ENCODE measurements at places on chromosomes 7 and 10.
A peak's percentile ranks its signal among the peaks of the same experiment; 100 is the strongest.

DNA sequence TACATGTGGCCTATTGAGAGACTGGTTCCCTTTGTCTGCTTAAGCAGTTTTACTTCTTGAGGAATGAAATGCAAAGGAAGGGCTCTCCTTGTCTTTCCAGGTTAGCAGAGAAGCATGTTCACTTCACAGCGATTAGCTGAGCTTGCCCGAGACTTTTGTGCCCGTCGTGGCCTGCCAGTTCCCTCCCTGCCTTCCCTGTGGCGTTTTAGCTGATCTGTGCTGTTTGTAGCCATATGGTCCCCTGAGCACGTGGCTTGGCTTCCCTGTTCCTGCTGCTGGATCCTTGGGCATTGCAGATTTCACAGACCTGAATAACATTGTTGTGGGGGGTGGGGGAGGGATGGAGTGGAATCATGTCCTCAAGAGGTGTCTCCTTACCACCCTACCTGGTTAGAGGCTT lies 61.8 kb downstream of the SND1 start:
- no peak for ATAC-seq

DNA sequence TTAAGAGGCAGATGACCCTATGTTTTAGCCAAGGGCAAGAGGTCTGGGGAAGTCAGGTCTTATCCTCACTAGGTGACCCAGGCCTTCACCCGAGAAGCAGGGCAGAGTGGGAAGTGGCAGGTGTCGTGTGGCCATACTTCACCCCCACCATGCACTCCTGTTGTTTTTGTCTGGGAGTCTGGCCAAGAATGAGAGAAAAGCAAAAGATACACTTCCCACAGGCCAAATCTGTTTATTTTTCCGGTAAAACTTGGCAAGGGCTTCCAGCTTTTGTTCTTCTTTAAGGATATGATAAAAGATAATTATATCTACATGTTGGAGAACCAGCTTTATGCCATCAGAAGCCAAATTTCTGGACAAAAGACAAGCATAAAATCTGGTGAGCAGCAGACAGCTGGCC lies 137.4 kb upstream of the CDC14C start:
- ATAC-seq = no peak

DNA sequence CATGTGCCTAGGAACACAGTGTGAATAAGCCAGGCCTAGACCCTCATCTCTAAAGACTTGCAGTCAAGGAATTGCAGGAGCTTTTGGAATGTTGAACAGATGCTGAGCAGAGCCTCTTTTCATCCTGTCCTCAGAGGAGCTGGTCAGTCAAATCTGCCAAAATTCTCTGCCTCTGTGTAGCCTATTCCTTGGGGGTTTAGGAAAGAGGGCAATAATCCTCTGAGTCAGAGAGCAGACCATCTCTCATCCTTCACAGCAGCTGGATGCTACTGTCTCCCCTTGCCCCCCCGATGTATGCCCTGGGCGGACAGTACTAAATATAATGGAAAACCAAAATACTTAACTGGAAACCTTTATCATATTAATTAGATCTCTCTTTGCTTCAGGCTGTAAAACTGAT lies 52.6 kb downstream of the BICC1 start:
- ATAC-seq = no peak

- no peak for ATAC-seq
Observed at GRCh38 chr10:12748186-12748585, 253.3 kb downstream of the CCDC3 start.

GRCh38 chr10:96850113-96850512 lies 18.0 kb downstream of the LCOR start:
- no peak for ATAC-seq

DNA sequence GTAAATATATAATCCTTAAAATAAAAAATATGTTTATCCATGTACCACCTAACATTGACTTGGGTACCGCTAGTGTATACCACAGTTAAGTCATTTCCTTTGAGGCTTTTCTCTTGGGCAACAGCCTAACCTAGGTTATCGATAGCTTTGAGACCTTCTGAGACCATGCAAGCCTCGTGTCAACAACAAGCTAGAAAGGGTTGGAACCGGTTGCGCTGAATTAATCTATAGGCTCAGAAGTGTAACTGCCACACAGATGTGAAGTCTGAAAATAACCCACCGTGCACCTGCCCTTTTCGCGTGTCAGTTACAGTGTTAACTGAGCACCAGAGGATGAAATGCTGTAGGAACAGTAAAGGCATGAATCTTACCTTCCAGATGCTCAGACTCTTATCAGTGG lies 59.8 kb downstream of the ARID5B start:
- peak; percentile 54 for ATAC-seq

GRCh38 chr10:109386921-109387320 lies 536.4 kb downstream of the XPNPEP1 start:
- ATAC-seq = no peak

DNA sequence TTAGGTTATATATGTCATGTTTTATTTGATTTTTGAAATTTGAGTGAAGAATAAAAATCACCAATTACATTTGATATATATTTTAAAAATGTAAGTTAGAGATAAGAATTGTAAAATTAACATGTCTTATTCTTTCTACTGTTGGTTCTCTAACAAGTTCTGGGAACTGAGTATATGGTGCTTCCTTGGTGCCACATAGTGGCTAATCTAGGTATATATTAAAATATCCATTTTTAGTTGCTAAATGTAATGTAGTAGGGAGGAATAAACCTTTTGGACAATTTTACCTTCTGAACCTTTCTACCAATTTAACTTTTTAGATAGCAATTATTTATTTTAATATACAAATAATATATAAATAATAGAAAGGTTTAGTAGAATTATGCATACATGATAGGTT lies 17.5 kb downstream of the CFAP69 start:
- no peak for ATAC-seq

All from activated CD4-positive, CD25-positive, alpha-beta regulatory T cell treated with anti-CD3 and anti-CD28 coated beads, Interleukin-2, amount 50 U/mL, for 24 hours (primary cell).